ENCODE measurements at places on chromosomes 2 and 18.

DNA sequence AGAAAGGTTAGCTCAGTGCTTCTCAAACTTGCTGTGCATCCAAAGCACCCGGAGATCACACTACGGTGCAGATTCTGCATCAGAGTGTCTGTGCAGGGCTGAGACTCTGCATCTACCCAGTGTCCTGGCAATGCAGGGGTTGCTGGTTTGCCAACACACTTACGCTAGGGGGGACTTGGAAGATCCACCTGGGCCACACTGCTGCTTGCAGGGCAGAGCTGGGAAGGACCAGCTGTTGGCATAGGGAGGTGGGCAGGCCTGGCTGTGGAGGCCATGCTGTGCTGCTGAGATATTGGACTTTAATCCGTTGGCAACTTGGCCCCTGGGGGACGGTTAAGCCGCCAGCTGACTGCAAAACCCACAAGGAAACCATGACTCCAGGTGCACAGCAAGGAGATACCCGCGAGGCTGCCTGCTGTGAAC lies 397.6 kb upstream of the HS6ST1 start:
- DNase-seq, result no peak

GRCh38 chr2:157061799-157062198 lies 195.7 kb upstream of the GALNT5 start:
- no peak for DNase-seq

GRCh38 chr18:48858676-48859075 lies 92.1 kb downstream of the SMAD7 start:
- DNase-seq, result no peak

- DNase-seq, result no peak
Observed at GRCh38 chr2:237511433-237511832, 24.4 kb downstream of the MLPH start.

- no peak for DNase-seq
Observed at GRCh38 chr2:221443645-221444044, 128.5 kb downstream of the EPHA4 start.

GRCh38 chr2:36466135-36466534 lies 110.6 kb downstream of the CRIM1 start:
- DNase-seq, result no peak

GRCh38 chr2:222884805-222885424 lies 24.1 kb downstream of the ACSL3 start:
- DNase-seq, result no peak

DNA sequence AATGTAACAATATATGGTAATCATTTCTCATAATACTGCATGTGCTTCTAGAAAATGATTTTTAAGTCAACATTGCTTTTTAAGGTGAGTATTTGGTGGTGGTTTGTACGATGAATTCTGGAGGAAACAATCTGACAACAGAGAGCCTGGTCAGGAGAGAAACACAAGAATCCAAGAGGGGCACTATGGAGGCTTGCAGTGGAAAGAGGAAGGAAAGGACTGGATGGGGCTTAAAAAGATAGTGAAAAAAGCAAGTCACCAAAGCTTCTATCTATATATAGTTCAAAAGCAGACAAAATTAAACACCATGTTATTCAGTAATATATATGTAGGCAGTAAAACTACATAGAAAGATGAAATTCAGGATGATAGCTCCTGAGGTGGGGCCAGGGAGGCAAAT lies 109.4 kb upstream of the SERTAD2 start:
- DNase-seq, result no peak

All from posterior cingulate gyrus (tissue), 11 donors.